Lower lobe of right lung (tissue), 2 donors: ENCODE measurements at places on chromosomes 5 and 9. TPM values are rescaled to one million over a fixed set of nuclear protein-coding genes. Genes with fewer than 3 reads are reported as not detected.

DNA sequence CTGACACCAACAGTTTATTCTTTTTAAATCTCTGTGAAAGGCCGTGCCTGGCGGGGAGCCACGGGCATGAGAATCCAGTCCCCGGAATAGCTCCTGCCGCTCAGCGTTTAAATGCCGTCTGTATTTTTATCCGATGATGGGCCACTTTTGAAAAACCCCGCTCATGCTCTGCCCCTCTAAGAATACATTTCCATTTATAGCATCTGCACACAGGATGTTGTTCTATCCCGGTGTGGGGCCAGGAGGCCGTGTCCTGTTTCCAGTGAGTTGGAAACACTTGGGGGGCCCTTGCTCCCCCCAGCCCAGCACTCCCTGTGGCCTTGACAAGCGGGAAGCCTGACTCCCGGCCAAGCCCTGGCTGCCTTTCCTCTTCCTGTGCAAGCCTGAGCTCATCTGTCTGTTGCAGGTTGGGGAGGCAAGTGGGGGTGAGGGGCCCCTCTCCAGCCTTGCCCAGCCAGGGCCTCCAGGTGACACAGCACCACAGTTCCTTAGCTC is 39.0 kb downstream of the ERGIC1 start:
- H3K36me3 ChIP-seq, result no peaks in the 10 kb centered on the region
- peak overlapping the region; percentile 89 for H3K27ac ChIP-seq
- H3K27me3 ChIP-seq, result no peaks in the 10 kb centered on the region
- H3K4me1 ChIP-seq, result peaks cover 70% of the 10 kb centered on the region

- DNase-seq, result no peak
- H3K36me3 ChIP-seq, result no peaks in the 10 kb centered on the region
- no peak overlapping the region for H3K27ac ChIP-seq
- no peaks in the 10 kb centered on the region for H3K4me1 ChIP-seq
These were observed 829.0 kb downstream of the TLE4 start for GRCh38 chr9:80400624-80401230.

DNA sequence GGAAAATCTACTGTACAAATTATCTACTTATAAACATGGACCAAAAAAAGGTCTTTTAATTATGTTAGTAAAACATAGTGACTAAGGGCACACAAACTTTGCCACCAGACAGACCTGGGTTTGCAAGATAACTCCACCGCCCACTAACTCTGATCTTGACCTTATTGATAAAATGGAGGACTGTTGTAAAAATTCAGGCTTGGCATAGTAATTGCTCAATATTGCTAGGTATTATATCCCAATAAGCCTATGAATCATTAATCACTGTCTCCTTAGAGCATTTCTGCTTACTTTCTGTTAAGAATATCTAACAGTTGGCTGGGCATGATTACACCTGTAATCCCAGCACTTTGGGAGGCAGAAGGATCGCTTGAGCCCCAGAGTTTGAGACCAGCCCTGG is 3.8 kb downstream of the C9orf40 start:
- no peaks in the 10 kb centered on the region for H3K27me3 ChIP-seq
- DNase-seq, result no peak
- H3K4me3 ChIP-seq, result no peak overlapping the region
- no peak overlapping the region for H3K27ac ChIP-seq

- H3K4me1 ChIP-seq, result no peaks in the 10 kb centered on the region
- no peak for DNase-seq
- no peaks in the 10 kb centered on the region for H3K27me3 ChIP-seq
These were observed 85.3 kb upstream of the STC2 start for GRCh38 chr5:173413471-173413982.

DNA sequence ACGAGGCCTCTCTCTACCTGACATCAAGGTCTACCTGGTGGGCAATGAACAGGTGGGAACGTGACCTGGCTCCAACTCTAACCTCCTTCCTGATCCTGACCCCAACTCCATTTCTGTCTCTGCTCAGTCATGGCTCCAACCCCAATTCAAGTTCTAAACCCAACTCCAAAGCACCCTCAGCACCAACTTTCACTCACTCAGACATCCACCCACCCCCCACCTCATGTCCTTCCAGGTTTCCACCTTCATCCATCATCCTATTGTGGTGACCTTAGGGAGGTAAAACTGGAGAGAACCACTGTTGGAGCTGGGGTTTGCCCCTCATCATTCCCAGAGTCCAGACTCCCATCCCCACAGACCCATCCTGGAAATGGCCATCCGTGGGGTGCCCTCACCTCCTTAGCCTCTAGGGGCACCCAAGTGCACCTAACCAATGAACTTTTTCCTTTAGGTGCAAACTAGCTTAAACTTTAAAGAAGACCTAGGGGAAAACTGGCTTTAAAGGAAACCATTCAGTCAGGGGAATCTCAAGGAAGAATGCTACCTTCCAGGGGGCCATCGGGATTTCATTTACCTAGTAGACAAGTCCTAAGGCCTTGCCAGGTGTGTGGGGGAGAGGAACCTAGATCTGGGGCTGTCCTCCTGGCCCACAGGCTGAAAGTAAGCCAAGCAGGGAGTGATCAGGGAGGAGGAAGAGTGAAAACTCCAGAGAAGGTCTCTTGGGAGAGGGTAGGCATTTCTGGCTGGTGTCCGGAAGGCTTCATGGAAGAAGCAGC is 11.3 kb downstream of the RGS14 start:
- H3K36me3 ChIP-seq, result peaks cover 10% of the 10 kb centered on the region
- no peak for DNase-seq
- no peak overlapping the region for H3K4me3 ChIP-seq
- peaks cover 54% of the 10 kb centered on the region for H3K4me1 ChIP-seq

DNA sequence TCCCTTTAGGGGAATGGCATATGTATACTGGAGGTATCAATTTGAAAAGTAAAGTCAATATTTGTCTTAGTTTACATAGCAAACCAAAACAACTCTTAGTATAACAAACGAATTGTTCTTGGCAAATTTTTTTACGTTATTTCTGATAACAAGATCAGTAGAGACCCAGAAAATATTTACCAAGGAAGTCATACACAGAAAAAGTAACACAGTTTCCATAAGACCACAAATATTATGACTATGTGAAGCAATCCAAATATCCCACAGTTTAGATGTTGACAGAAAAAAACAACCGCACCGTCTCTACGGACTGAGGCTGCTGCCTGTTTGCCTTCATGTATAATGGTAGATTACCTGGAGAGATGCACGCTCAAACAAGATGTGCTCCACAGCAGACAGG is 46.5 kb upstream of the DAPK1 start:
- no peak for DNase-seq
- H3K4me1 ChIP-seq, result no peaks in the 10 kb centered on the region
- H3K36me3 ChIP-seq, result no peaks in the 10 kb centered on the region

ANKRD34B gene
- total RNA-seq, result 0.30 TPM
